ENCODE measurements at places on chromosomes 5 and 9.

- DNase-seq, result no peak
Observed at GRCh38 chr9:125600194-125600593, 106.8 kb downstream of the MAPKAP1 start.

- DNase-seq, result no peak
Observed at GRCh38 chr9:126692041-126692758, 78.5 kb downstream of the LMX1B start.

DNA sequence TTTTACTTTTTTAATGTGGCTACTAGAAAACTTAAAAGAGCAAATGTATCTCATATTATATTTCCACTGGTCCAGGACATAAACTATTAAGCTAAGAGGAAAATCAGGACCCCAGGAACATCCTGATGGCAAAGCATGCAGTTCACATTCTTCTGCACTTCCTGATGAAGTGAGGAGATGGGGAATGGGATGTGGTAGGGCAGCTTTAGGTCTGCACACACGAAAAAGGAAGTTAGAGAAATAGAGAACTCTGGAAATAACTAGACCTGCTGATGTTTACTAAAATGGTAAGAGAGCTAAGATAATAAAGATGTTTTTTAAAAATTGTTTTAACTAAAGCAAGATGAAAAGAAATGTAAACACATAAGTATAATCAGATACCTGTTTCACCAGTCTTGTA is 39.7 kb upstream of the NIPBL start:
- DNase-seq, result no peak

GRCh38 chr9:120860083-120860482 is 16.9 kb downstream of the PHF19 start:
- no peak for DNase-seq

GRCh38 chr5:53126521-53126920 is 17.0 kb upstream of the MOCS2 start:
- DNase-seq, result no peak

DNA sequence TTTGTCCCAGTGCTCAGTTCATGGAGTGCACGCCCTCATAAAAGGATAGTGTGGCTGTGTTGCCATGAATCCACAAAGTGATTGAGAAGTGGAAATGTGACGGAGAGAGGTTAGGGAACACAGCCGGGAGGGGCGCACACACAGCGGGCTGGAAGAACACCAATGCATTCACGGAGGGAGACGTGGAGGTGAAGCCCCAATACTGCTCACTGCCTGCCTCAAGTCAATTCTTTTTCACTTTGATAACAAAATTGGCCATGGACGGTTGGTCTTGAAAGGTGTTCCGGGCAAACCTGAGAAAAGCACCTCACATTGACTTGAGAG is 424.1 kb downstream of the MED10 start:
- DNase-seq, result no peak

- no peak for DNase-seq
Observed at GRCh38 chr9:112860451-112860850, 30.2 kb downstream of the SLC46A2 start.

GRCh38 chr5:68673106-68673822 is 420.6 kb upstream of the SLC30A5 start:
- no peak for DNase-seq

DNA sequence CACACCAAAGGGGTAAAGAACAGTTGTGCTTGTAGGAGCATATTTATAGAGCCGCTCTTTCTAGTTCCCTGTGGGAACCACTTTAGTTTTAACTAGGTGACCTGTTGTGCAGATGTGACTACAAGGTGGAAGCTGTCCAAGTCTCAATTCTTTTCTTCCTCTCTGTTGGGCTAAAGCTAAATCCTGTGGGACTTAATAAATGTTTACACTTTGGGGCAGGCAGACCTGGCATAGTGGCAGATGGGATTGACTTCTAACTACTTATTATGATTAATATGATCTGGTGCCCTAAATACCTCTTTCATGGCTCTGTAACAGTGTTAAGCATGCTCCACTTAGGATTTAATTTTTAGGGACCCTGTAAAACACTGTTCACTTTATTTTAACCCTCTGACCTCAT is 265.3 kb downstream of the KCTD16 start:
- no peak for DNase-seq

- DNase-seq, result no peak
Observed at GRCh38 chr5:18546591-18546990, 912.3 kb downstream of the TAF11L14 start.

- DNase-seq, result no peak
Observed at GRCh38 chr9:3863686-3864085, 337.9 kb upstream of the RFX3 start.

DNA sequence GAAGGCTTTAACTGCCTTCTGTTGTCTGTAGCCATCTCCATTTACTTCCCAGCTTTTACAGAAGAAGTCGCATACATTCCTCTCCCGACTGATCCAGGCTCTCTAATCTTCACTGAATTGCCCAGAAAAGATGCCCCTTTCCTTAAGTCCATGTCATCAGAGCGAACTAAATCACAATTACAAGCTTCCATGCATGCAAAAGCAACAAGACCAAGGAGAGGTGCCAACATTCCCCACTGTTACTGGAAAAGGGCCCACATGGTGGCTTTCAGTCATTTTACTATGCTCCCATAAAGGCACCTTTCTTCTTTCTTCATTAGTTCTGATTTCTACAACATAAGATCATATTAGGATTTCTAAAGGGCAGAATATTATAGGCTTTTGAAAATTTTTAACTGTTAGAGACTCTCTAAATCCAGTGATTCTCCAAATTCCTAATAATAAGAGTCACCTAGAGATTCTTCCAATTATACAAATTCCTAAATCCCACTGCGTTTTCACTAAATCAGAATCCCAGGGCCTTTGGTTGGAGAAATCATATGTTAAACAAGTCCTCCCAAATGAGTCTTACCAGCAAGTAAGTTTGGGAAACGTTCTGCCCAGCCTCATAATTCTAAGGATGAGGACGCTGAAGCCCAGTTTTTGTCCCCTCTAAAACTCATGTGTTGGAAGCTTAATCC is 17.0 kb upstream of the ZFR start:
- DNase-seq, result no peak

DNA sequence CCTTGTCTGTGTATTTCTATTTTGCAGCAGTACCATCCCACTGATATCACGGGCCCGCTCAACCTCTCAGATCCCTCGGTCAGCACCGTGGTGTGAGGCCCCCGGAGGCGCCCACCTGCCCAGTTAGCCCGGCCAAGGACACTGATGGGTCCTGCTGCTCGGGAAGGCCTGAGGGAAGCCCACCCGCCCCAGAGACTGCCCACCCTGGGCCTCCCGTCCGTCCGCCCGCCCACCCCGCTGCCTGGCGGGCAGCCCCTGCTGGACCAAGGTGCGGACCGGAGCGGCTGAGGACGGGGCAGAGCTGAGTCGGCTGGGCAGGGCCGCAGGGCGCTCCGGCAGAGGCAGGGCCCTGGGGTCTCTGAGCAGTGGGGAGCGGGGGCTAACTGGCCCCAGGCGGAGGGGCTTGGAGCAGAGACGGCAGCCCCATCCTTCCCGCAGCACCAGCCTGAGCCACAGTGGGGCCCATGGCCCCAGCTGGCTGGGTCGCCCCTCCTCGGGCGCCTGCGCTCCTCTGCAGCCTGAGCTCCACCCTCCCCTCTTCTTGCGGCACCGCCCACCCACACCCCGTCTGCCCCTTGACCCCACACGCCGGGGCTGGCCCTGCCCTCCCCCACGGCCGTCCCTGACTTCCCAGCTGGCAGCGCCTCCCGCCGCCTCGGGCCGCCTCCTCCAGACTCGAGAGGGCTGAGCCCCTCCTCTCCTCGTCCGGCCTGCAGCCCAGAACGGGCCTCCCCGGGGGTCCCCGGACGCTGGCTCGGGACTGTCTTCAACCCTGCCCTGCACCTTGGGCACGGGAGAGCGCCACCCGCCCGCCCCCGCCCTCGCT is 1.9 kb downstream of the LRRC26 start:
- DNase-seq, result no peak

DNA sequence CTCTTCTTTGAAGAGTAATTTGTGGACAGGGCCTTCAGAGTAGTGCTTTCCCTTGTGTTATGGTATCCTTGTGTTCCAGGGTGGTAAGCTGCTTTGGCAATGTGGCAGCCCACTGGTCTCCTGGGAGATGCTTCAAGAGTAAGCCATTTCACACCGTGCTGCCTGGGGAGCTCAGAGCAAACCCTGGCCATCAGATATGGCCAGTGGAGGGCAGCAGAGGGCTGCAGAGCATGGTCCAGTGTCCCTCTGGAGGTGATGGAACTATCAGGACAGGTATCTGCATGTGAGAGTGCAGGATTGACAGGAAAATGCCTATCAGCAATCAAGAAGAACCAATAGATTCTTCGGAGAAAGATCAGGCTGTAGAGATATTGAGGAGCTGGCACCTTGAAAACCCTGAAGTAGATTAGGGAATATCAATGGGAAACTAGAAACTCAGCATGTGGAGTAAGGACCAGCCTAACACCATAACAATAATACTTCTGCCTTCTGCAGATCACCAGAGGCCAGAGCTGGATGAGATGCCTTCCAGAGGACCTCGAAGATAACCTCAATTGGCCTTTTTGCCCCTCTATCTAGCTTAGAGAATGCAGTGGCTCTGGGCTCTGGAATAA is 90.8 kb downstream of the PLPPR1 start:
- no peak for DNase-seq

Measured in stimulated activated CD8-positive, alpha-beta memory T cell treated with anti-CD3 and anti-CD28 coated beads, Interleukin-2, amount 100 ng/mL, for 1 hour (primary cell).